Hematopoietic multipotent progenitor cell (in vitro differentiated cells): ENCODE measurements at places on chromosomes 1 and 21. TPM values are rescaled to one million over a fixed set of nuclear protein-coding genes. Genes with fewer than 3 reads are reported as not detected.

The TMEM222 gene
- 40.1 TPM for total RNA-seq

DNA sequence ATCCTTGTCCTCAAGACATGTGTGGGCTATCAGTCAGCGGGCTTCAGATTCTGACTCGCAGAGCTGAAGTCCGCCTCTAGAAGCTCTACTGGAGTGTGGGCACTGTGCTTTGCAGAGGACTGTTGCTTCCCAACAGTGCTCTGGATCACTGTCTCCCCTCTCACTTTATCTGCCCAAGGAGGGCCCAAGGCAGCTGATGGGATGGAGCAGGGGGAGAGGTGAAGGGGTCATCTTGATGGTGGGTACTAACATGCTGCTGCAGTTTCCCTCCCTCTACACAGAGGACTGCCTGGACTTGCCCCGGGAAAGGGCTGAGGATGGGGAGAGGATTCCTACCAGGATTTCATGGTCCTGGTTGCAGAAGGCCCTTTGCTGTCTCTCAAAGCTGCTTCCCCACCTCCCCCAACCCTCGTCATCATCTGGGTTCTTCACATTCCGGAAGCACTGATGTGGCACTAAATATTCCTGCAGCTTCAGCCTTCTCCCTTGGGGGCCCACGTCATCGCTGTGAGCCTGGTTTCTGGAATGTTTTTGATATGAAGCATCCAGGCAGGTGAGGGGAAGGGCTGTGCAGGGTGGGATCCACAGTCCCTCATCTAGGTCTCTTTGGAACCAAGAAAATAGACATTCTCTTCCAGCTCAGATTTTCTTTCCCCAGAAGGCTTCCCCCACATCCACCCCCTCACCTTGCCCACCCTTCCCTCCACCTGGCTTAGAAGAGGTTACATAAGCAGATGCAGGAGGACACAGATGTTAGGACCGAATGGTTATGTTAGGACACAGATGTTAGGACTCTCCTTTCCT is 23.2 kb downstream of the NUAK2 start:
- DNase-seq: no peak

The RUSC1 gene
- 17.2 TPM for total RNA-seq

DNA sequence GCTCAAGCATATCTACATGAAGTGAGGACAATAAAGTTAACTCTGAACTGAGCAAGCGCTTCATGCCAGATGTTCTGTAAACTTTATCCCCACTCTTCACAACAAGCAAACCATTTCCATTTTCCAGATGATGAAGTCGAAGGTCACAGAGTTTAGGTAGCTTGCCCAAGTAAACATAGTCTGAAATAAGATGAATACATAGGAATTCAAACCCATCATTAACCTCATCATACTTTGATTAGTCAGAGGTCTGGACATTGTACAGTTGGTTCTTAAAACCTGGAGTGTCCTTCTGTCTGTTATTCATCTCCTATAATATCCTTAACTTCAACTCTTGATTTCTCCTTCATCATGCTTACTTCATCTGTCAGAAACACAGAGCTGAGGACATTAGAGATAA is 180.3 kb upstream of the C8B start:
- no peak for DNase-seq

GRCh38 chr1:84073266-84073665 is 70.8 kb upstream of the PRKACB start:
- no peak for DNase-seq

DNA sequence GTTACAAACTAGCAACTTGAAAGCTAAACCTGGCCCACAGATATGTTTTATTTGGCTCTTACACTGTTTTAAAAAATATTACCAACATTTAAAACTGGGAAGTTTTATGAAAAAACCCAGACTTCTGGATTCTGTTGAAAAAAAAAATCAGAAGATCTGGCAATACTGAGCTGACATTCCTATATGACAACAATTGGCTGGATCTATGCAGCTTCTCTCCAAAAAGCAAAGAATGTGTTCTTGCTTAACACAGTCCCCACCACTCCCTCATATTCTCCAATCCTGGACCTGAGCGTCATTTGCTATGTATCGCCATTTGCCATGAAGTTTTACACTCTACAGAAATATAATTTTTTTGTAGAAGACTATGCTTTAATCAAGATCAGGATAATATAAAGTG is 859.6 kb downstream of the LTN1 start:
- DNase-seq: no peak

GRCh38 chr1:66323958-66324625 is 209.9 kb upstream of the SGIP1 start:
- no peak for DNase-seq

DNA sequence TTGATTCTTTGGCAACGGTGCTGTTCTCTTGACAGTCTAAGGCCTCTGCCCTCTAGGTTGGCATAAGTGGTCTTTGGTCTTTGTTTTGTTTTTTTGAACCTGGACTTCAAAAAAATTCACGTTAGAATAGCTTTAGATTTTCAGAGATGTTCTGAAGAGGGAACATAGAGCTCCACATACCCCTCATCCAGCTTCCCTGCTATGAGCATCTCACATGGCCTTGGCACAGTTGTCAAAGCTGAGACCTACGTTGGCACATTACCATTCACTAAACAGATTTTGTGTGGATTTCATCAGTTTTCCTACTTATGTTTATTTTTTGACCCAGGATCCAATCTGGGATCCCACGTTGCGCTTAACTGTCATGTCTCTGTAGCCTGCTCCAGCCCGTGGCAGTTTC is 60.8 kb downstream of the ARHGEF10L start:
- DNase-seq: no peak

DNA sequence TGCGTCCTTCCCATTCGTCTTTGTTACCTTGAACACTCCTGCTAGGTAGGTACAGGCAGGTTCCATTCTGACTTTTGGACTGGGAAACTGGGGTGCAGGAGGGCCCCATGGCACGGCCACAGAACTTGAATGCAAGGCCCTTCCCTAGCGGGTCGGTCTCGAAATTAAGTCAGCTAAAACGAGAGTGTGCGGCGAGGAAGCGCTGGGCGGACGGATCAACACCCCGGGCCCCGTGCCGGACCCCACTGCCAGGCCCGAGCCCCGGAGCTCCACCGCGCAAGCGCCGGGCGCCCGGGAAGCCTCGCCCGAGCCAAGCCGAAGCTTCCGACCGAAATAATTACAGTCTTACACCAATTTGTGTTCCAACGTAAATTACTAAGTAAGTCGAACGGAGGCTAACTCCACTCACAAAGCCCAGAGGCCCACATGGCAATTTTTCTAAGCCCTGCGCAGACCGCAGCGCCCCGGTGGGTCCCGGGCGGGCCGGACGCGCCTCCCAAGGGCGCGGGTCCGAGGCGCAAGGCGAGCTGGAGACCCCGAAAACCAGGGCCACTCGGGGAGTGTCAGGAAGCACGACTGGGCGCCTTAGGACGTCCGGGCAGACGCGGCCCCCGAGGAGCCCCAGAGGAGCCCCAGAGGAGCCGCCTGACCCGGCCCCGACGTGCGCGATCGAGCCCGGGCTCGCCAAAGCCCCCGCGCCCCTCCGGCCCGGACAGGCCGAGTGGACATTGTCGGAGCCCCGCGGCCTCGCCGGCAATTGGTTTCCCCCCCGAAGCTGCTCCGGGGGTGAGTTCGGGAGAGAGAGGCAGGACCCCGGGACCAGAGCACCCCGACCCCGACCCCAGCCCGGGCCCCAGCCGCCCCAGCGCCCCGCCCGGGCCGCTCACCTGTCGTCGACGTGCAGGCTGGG is 624 bp downstream of the RIPK4 start:
- DNase-seq: no peak

DNA sequence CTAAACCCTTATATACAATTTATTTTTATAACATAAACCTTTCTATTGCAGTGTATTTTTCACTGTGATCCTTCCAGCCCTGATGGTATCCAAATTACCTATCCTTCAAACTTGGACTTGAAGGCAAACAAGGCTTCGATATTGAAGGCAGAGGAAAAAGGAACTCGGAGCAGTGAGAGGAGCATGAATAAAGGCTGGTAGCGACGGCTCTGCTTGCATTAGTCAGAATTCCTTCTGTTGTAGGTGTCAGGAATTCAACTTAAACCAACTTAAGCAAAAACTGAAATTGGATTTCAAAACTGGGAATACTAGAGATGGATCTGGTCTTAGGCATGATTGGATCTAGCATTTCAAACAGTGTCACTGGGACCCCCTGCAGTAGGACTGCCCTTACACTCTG is 17.8 kb upstream of the SSX2IP start:
- DNase-seq: no peak

The CFHR5 gene
- under 0.01 TPM for total RNA-seq

DNA sequence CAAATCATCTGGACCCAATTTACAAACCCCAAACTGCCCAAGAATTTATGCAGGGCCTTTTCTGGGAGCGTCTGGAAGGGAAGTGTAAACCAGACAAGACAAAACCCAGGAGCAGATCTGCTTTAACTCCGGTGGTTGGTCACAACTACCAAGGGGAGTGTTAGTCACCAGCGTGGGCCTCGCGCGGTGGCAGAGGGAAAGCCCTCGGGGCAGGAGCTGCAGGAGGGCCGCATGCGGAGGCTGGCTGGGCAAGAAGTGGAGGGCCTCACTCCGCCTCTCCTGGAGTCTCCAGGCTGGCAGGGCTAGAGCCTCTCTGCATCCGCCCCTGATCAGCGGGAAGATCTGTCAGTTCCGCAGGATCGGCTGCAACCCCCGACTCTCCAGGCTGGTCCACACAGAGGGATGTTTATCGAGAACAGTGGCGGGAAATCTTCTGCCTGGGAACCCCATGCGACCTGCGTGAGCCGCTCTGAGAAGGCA is 2.0 kb downstream of the COL24A1 start:
- no peak for DNase-seq

DNA sequence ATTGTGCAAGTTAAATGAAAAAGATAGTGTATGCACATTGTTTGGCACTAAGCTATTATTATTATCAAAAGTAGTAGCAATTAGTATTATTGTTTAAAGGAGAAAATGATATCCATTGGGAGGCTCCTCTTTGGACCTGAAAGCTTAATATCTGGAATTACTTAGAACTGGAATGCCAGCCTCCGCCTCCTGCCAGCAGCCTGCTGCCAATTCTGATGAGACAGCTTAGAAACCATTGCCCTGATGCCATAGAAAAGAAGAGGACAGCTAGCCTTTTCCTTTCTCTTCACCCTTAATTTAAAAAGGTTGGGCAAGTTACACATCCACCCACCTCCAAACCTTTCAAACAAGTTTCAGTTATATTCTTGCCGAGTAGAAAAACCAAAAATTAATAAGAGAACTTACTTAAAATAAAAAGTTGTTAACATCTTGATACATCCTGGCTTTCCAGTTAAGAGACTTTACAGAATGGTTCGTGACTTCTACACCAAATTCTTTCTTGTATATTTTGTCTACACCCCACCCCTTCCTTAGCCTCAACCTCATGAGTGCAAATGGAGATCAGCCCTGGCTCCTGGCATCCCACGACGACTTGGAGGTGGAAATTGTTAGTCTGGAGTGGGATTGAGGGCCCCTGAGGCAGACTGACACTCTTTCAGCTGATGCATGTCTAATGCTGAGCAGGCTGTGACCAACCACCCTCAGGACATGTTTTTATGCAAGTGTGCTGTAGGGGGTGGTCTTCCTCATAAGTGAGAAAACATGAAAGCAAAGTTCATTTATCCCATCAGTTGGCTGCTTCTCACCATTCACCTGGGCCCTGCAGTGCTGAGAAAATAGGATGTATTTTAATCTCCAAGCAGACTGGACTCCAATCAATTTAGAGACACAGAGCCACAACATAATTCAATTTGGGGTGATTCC is 120.6 kb downstream of the KCNJ15 start:
- DNase-seq: peak; percentile 49

The FAM3B gene
- total RNA-seq: under 0.01 TPM

DNA sequence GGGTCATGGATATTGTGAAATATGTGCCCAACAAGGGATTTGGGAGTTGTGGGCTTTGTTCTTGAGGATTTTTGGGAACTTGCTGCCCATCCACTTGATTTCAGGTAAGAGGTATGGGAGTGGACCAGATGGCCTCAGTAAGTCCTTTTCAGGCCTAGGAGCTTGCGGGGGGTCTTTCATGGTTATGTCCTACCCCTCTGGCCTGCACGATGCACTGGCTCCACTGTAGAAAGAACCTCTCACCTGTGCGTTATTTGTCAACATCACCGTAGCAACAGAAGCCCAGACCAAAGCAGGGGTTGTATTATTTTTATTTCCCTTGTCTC is 8.6 kb downstream of the RIIAD1 start:
- no peak for DNase-seq

DNA sequence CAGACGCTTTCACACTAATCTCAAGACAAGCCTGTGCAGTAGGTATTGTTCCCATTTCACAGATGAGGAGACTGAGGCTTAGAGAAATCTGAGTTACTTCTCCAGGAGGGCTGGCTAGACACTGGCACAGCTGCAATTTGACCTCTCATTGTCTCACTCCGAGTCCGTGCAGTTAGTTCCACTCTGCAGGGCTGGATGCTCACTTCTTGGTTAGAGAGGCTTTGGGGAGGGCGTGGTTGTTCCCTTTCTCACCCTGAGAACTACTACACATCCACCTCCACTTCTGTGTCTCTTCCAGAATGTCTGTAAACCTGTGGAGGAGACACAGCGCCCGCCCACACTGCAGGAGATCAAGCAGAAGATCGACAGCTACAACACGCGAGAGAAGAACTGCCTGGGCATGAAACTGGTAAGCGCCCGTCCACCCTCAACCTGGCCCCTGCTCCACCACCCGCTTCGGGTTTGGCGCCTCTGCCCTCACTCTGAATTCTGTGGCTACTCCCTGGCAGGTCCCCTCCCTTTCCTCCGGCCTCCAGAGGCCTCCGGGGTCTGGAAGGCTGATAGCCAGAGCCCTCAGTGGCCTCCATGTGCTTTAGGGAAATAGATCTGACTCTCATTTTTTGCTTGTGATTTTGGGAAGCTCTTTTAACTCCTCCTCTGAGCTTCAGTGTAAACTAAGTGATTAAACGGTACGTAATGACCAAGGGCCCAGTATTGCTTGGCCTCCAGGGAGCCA is 29.1 kb downstream of the EIF2D start:
- DNase-seq: no peak

- DNase-seq: no peak
Observed at GRCh38 chr1:165253818-165254254, 102.7 kb downstream of the LMX1A start.

The AGMAT gene
- total RNA-seq: 1.1 TPM

GRCh38 chr1:225767634-225768540 is 9.7 kb upstream of the SRP9 start:
- DNase-seq: no peak

GRCh38 chr1:206112600-206113301 is 4.4 kb downstream of the AVPR1B start:
- no peak for DNase-seq

GRCh38 chr1:27097484-27097917 is 57.4 kb downstream of the SLC9A1 start:
- peak; percentile 47 for DNase-seq

The ARMH1 gene
- 339 TPM for total RNA-seq
